ENCODE measurements at places on chromosomes 4 and X.

DNA sequence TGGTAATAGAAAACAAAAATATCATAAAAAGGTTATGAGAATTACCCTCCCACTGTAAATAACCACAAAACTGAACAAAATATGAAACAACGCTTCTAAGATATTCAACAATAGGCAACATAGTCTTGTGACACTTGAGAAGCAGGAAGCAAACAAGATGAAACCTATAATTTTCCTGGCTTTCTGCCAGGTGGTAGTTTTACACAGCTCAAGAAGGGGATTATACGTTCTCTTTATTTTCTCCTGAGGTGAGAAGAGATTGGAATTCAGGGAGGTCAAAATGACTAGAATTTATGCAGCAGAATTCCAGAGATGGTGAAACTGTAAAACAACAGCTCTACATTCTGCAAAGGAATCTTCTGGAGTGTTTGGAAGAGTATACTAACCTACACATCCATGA, 186.0 kb downstream of the HHIP start:
- DNase-seq, result no peak

DNA sequence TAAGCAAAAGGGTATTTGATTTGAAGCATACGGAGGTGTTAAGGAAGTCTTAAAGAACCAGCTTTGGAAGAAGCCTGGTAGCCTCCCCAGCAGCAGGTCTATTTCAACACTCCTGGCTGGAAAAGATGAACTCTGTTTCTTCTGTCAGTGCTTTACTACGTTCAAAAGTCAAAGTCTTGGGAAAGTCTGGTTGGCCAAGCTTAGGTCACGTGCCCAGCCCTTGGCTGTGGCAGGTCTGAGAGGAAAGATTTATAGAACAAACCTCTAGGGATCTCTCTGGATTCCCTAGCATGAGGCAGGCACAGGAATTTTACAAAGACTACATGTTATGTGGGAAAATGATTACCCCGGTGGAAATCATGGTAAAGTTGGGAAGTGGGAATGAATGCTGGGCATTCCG, 8.6 kb upstream of the ARHGAP10 start:
- no peak for DNase-seq

- no peak for DNase-seq
These were observed 32.8 kb upstream of the ADAD1 start for GRCh38 chr4:122346036-122346435.

GRCh38 chr4:38654273-38654672, 9.7 kb upstream of the KLF3 start:
- peak; percentile 68 for DNase-seq

DNA sequence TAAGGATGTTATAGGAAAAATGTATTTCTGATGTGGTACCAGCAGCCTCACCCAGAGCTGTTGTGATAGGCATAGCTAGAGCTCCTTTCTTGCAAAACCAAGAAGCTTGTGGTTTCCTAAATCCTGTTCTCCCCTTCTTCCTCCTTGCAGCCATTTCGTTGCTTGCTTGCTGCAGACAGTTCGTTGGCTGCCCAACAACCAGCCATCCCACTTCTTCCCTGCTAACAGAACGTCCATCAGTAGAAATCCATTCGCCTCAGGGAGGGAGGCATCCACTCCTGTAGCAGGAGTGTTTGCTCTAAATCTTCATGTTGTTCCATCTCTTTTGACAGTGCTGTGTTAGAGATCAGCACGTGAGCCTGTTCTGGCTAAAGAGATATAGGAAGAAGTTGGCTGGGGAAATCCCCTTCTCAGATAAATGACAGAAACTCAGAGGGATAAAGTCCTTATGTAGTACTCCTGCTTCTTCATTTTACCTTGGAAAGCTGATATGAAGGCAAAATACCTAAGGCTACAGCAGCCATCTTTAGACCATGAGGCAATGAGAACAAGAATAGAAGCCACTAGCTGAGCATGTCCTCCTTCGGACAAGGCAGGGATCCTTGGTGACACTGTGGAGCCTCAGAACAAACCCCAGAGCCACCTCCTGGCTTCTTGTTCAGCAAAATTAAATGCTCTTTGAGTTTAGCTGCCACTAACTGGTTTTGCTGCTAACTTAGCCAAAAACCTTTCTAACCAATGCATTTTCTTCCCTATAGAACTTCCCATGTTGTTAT, 68.4 kb upstream of the RELL1 start:
- no peak for DNase-seq

DNA sequence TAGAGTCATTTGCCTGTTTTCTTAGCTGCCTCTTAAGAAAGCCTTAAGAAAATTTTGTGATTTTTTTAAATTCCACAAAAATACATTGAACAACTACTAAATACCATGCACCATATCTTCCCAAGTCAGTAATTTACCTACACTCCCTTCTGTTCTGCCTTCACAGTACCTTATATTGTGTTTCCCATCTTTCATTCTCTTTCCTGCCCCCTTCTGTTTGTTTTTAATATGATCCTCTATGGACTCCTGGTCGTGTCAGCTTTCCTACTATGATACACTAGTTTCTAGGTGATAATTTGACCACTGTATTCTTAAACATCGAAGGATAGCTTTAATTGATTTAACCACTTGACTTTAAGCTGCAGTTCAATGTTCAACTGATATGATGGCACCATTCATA, 297.7 kb upstream of the HAND2 start:
- no peak for DNase-seq

DNA sequence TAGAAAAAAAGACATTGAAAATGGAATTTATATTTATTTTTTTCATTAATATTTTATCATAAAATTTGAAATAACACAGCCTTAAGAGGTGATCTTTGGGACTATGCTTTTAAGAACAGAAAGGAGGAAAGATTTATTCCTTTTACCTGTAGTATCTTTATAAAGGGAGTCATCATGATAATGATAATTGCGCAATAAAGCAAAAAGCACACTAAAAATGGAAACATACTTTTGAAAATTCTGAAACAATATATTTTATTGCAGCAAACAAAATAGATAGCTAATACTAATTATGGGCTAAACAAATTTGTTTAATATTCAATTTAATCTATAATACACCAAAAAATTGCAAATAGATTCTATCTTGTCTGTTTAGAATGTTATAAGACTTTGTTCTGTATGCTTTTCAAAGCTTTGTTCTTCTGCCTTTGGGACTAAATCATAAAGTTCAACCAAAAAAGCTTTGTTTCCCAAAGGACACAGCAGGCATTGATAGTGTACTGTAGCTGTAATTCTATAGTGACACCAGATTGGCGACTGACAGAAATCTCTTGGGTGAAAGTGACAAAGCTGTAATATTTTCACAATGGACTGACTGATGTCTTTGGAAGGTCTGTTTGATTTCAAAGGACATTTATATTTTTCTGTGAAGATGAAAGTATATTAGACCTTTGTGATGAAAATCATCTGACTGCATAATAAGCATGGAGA, 2156.6 kb upstream of the TENM3 start:
- no peak for DNase-seq

DNA sequence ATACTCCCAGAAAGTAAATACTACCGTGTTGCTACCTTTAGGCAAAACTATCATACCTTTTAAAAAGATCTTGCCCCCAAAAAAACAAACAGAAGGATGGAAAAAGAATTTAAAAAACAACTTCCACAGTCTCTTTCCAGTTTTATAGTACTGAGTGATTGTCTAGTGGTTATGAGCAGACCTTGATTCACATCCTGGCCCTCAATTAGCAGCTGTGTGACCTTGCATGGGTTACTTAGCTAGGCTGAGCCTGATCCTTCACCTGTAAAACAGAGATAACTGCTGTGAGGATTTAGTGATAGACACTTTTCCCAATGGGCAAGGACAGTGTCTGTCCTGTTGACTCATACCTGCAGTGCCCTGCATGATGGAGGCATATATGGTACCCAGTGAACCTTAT, 49.0 kb downstream of the SMAD1 start:
- no peak for DNase-seq

- no peak for DNase-seq
These were observed 208.7 kb upstream of the KLF3 start for GRCh38 chr4:38455092-38455862.

GRCh38 chrX:3191201-3191600, 149.9 kb downstream of the ARSF start:
- no peak for DNase-seq

- DNase-seq, result peak; percentile 91
These were observed 339.8 kb upstream of the GATB start for GRCh38 chr4:152100379-152101201.

DNA sequence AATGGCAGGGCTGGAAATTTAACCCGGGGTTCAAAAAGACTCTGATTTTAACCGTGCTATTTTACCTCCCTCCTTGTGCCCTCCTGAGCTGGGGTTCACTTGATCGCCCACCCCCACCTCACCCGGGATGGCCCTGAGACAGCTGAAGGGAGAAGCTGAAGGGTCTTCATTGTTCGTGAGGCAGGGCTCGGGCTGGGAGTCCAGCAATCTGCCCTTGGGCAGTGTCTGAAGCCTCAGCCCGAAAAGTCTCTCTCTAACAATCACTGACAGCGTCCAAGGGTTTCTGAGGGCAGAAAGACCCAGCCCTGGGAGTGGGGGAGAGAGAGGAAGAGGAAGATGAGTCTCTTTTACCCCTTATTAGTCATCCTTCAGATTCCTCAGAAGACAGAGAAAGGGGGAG, 39.4 kb upstream of the PHOX2B start:
- no peak for DNase-seq

DNA sequence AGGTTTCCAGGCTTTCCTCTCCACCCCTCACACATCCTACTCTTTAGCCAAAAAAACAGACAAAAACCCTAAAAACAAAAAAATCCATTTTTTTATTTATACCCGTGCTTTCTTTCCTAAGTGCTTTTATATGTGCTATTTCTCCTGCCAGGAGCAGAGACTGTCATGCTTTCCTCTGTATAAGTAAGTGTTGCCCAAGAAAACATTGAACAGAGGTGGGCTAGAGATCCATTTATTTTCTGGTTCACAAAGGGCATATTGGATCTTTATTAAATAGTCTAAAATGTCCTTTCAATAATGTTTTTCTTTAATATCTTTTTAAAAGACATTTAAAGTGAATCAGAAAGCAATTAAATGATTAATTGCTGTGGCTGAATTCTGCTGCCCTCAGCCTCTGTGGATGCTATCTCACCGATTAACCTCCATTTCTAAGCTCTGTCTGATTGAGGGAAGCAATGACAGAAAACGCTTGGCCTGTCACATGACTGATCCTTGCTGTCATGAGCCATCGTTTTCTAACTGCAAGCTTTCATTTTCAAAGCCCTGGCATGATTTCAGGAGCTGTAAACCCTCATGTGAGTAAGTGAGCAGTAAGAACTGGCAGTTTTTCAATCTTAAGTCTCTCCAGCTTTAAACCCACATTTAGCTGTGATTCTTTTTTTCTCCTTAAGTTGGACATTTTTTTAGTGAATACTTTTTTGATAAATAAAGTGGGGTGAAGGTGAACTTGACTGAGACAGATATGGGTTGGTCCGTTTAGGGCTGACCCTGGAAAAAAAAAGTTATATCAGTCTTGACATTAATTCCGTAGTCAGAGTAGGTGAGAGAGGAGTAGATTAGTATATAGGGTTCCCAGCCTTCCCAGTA, 180.7 kb upstream of the PGRMC2 start:
- DNase-seq, result no peak

GRCh38 chr4:74942251-74942917, 9.5 kb downstream of the PARM1 start:
- no peak for DNase-seq

- DNase-seq, result no peak
These were observed 276.0 kb downstream of the FBXW7 start for GRCh38 chr4:152259866-152260265.

GRCh38 chrX:21305799-21306336, 68.3 kb upstream of the CNKSR2 start:
- no peak for DNase-seq

GRCh38 chr4:163544407-163545038, 50.0 kb downstream of the TMA16 start:
- DNase-seq, result peak; percentile 67

DNA sequence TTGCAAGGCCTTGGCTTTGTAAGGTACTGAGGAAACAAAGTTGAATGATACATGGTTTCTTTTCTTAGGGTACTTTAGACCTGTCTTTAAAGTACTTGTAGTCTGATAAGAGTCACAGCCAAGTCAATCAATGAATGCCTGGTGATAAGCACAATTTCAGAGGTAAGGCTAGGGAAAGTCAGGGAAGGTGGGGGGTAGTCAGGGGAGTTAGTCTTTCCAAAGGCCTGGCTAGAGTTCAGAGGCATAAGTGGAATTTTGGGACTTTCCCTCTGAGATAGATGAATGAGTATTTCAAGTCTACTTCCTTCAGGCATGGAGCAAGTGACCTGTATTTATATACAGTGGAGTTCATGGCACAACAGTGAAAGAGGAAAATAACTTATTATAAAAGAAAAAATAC, 78.3 kb downstream of the SLC4A4 start:
- DNase-seq, result no peak

GRCh38 chr4:105127170-105127445, 19.6 kb upstream of the TET2 start:
- DNase-seq, result no peak

GRCh38 chrX:118847676-118848075, 24.1 kb downstream of the ZCCHC12 start:
- DNase-seq, result no peak

GRCh38 chrX:64205441-64205734, at the start of gene AMER1:
Gene AMER1, minus strand, starts transcription at chrX:64205708. Its CDS starts 12,422 bp downstream, at chrX:64193286.
- DNase-seq, result no peak

GRCh38 chr4:89048906-89049601, 7.9 kb downstream of the FAM13A start:
- DNase-seq, result no peak

- DNase-seq, result no peak
These were observed 33.1 kb downstream of the PDLIM5 start for GRCh38 chr4:94484818-94485217.

- DNase-seq, result no peak
These were observed 176.0 kb downstream of the MAML3 start for GRCh38 chr4:139977838-139978609.

DNA sequence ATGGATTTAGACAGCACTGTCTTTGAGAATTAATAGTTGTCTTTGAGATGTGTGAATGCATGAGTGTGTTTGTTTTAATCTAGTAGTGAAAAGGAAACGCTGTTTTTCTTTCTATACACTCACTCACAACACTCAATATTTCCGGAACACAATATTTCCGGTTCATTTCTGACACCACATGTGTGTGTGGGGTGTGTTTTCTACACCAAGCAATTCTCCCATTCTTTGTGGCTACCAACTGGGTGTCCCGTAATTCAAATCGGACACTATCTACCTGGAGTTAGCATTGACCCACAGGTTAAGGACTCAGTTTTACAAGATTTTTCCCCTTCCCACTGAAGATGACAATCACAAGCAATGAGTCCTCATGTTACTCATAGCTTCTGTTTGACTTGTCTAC, 113.9 kb downstream of the SNCA start:
- no peak for DNase-seq
